CD4-positive, alpha-beta T cell treated with Interferon alpha-2 for 1 hour (primary cell): ENCODE measurements at places on chromosomes 6 and 20.

- DNase-seq, result no peak
Measured at GRCh38 chr6:3200682-3201081, 26.8 kb downstream of the TUBB2B start.

- no peak for DNase-seq
Measured at GRCh38 chr6:136893187-136893586, 28.9 kb upstream of the SLC35D3 start.

DNA sequence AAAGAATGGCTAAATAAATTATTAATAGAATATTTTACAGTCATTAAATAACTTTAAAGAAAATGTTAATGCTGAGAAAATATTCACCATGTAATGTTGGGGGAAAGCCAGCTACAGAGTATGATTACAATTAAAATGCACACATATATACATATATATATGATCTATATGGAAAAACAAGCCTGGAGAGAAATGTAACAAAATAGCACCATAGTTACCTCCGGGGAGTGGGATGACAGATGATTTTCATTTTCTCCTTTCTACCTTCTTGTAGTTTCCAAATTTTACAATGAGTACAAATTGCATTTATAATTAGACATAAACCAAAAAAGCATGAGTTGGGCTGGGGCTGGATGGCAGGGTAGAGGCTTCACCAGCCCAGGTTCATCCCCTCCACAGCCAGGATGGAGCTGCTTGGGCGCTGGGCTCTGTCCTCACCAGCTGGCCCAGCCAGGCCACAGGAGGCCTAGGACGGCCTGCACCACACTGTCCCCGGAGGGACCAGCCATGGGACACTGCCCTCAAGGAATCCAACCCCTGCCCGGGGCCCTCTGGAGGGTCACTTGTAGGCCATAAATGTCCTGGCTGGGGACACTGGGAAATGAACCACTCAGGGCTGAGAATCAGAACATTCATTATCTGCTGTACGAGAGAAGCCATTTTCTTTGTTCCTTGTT lies 10.3 kb downstream of the C20orf203 start:
- no peak for DNase-seq

GRCh38 chr20:39813190-39813829 lies 851.2 kb downstream of the DHX35 start:
- DNase-seq, result no peak

GRCh38 chr20:3472105-3472504 lies 1.3 kb downstream of the ATRN start:
- no peak for DNase-seq

- DNase-seq, result no peak
Measured at GRCh38 chr6:67141005-67141404, 1434.0 kb upstream of the EYS start.

GRCh38 chr6:138032571-138032970 lies 74.6 kb downstream of the PERP start:
- no peak for DNase-seq

DNA sequence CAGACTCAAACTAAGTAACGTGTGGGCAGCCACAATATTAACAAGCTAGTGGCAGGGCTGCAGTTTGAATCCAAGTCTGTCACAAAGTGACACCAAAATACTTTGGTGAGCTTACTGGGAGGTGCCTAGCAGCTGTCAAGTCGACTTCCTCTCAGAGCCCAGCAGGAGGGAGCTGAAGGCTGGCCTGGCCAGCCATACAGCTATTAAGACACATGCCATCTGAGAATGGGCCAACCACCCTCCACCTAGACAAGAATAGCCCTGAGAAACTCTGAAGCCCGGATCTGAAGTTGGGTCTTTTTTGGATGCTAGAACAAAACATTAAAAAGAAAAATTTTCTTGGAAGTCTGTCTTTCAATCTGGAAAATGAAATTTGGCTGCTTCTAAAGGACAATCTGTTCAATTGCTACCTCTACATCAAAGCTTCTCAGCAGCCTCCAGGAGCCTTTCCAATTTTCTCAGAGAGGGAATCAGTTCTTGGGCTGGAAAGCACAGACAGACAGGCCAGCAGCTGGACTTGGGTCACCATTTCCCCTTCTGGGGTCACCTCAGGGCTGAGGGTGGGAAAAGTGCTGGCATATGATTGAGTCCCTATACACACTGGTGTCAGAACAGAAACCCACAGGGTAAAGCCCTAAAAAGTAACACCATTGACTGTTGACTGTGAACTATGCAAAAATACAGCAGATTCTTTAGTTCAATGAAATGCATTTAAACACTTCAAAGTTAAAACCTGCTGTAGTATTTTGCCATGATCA lies 42.9 kb downstream of the UQCC1 start:
- DNase-seq, result no peak

DNA sequence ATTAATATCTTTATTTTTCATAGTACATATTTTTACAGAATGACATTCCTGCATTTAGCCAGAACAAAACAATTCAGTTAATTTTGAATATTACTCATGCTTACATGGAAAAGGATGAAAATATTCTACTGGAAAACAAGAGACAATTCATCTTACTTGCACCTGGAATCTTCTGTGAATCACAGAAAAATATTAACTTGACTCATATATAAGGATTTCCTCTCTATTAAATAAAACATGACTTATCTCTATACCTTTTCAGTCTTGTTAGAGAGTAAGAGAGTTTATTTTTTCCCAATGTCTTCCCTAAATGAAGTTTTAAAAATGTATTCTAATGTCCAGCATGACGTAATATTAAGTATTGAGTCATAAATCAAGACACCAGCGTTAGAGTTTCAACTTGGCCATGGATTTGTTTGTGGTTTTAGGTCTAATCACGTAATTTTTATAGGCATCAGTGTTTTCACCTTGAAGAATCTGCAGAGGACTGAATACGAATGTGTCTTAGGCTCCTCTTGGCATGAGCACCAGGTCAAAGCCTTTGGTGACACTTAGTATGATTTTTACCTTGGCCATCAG lies 445.1 kb upstream of the JAG1 start:
- no peak for DNase-seq

- no peak for DNase-seq
Measured at GRCh38 chr6:43014434-43014909, 423 bp downstream of the KLHDC3 start.

- DNase-seq, result no peak
Measured at GRCh38 chr20:62428396-62429295, 1.3 kb upstream of the RBBP8NL start.

GRCh38 chr6:35258336-35258735 lies 1.2 kb upstream of the ZNF76 start:
- no peak for DNase-seq

DNA sequence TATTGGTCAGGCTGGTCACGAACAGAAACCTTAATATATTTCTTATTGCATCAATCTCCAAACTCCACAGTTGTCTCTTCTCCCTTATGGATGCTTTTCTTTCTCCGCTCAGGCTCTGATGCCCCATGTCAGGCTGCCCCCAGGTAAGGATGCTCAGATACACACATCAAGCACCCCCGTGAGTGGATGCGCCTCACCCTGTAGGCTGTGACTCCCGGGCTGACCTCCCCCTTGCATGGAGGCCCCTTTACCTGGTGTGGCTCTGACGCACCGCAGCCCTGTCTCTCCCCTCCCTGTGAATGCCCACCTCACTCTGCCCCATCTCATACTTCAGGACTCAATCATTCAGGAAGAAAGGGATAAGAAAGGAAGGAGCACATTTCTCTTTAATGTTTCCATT lies 19.1 kb upstream of the RANBP9 start:
- no peak for DNase-seq

- DNase-seq, result no peak
Measured at GRCh38 chr20:50285376-50286173, 94.9 kb downstream of the CEBPB start.

GRCh38 chr6:84738996-84739865 lies 25.2 kb downstream of the TBX18 start:
- DNase-seq, result no peak

DNA sequence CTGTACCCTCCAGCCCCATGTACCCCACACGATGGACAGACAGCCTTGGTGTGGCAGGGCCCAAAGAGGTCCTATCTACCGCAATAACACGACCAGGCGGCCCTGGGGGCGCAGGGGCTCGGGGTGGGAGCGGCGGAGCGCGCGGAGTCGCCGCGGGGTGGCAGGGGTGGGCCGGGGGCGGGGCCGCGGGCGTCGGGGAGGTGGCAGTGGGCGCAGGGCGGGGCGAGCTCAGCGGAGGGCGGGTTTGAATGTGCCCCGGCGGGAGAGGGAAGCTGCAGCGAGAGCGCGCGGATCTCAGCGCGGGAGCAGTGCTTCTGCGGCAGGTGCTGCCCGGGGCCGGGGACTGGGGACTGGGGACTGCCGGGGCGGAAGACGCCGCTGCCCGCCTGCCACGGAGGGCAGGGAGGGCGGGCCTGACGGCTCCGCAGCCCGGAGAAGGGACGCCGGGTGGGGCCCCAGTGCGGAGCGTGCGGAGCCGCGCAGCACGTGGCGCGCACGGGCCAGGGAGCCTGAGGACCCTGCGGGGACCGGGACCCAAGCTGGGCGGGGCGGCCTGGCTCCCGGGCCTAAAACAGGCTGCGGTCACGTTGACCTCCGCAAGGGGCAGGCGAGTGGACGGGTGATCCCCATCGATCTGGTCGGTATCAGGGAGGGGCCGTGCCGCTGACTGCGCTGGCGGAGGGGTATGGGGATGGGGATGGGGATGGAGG lies at the start of gene SLC29A1:
SLC29A1 (plus strand) TSS at position 277 of the 710 bp plus-strand sequence. CDS start 3,719 bp downstream, outside the sequence.
- DNase-seq, result peak; percentile 79

- no peak for DNase-seq
Measured at GRCh38 chr6:12595161-12595811, 121.3 kb upstream of the PHACTR1 start.

GRCh38 chr20:45405571-45406259 lies 2.4 kb upstream of the DBNDD2 start:
- DNase-seq, result no peak

GRCh38 chr20:4681991-4682401 lies 39.7 kb upstream of the PRND start:
- no peak for DNase-seq

GRCh38 chr6:3983778-3984177 lies 95.2 kb downstream of the FAM217A start:
- no peak for DNase-seq

DNA sequence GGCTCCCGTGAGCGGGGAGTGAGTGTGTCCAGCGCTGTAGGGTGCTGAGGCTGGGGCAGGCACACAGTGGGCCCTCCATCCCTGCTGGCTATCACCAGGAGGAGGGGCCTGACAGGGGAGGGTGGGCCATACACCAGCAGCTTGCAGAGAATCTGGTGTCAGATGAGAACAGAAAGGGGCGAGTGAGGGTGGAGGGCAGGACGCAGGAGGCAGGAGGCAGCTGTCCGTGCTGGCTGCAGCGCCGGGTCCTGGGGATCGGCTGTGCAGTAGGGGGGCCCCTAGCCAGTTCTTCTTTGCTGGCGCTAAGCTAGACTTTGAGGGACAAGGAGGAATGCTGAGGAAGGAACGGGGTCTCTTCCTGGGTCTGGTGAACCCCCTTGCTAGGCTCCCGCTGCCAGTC lies 1.6 kb upstream of the CABLES2 start:
- DNase-seq, result no peak

DNA sequence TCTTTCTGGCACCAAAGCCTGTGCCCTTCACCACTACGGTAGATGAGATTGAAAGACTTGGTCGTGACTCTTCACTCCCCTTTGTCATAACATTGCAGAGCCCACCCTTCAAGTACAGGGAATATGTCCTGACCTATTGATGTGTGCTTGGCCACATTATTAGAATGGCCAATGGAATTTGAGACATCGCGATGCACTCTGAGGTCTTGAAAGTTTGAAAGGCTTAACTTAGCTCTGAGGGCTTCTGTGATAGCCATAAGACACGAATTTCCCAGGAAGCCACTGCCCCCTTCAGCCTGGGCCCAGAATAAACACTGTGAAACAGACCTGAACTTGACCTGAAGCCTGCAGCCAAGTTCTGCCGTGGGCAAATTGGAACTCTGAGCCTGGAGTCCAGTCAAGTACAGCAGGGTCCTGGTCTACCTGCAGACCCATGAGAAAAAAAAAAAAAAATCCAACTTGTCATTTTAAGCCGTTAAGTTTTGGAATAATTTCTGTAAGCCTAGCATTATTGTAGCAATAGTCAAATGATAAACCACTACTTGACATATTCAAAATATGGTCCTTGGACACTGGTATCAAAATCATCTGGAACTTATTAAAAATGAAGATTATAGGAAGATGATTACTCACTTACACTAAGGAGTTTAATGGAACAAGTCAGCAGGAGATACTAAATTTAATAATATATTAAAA lies 36.9 kb upstream of the TRAF3IP2 start:
- DNase-seq, result peak; percentile 30

GRCh38 chr6:227074-227782 lies 65.1 kb upstream of the DUSP22 start:
- peak; percentile 34 for DNase-seq

GRCh38 chr20:44014807-44015732 lies 100.4 kb downstream of the TOX2 start:
- no peak for DNase-seq

- no peak for DNase-seq
Measured at GRCh38 chr20:47142774-47143170, 213.7 kb downstream of the ZMYND8 start.

DNA sequence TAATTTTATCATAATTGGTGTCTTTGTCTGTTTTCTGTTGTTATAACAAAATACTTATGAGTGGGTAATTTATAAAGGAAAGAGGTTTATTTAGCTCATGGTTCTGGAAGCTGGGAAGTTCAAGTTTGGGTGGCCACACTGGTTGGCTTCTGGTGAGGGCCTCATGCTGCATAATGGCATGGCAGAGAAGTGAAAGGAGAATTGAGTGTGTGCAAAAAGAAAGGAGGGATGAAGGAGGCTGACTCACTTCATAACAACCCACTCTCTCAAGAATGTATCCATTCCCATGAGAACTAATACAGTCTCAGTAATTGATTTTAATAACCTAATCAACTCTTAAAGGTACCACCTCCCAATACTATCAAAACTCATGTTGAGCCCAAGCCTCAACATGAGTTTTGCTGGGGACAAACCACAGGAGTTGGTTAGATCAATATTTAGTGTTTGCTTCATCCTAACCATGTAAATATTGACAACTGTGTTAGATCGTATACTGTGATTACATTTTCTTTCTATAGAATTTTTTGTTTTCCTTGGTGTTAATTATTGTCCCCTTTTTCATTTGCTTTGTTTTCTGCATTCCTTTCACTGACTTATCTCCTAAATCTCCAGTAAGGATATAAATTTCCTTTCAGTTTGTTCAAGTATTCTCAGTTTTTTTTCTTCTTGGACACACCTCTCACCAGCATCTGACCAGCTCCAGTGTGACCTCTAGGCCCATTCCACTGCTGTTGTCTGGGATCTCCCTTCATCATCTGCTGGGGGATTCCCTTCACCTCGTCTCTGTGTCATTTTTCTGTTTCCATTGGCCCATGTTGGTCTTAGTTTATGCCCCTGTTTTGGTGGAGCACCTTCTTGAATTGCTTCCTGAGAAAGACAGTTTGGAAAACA lies 54.8 kb upstream of the SCGN start:
- no peak for DNase-seq

DNA sequence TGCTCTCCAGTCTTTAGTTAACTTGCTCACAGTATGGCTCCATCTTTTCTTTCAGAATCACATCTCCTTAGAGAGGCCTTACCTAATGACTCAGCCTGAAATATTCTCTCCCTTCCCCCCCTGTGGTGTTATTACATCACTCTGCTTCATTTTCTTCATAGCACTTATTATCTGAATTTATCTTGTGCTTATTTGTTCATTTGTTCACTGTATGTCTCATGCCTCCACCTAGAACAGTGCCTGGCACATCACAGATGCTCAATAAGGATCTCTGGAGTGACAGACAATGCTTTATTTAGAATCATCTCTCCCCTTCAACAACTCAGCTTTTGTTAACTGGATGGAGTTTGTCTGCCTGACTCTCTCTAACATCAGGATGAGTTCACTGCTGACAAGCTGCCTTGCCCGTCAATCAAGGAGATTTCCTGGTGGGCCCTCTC lies 96.6 kb upstream of the MAN1A1 start:
- DNase-seq, result no peak

- DNase-seq, result no peak
Measured at GRCh38 chr20:50713657-50714101, 17.7 kb upstream of the PARD6B start.
